ENCODE measurements at places on chromosomes 2 and 18.
A peak's percentile ranks its signal among the peaks of the same experiment; 100 is the strongest.

DNA sequence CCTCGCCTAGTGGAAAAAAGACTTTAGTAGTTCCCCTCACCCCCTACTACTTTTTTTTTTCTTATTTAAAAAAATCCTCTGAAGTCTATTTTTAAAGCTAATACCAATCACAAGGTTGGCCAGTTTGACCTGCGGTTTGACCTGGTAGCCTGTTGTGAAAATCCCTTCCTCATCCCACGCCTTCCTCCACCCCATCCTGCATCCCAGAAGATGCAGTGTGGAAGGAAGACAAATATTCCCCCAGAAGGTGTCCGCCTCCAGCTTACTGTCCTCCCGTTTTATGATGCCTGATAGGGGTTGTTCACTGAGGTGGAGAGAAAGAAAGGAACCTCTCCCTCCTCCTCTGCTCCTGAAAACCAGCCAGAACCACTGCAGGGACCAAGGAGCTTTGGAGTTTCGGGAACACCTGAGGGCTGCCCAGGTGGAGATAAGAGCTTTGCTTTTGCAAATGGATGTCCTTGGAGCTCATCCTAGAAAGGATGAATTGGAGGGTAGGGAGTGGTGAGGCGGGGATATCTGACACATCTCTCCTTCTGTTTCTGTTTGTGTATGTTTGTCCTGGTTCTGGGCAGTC is 909 bp downstream of the ATP6V1C2 start:
- DNase-seq = no peak

DNA sequence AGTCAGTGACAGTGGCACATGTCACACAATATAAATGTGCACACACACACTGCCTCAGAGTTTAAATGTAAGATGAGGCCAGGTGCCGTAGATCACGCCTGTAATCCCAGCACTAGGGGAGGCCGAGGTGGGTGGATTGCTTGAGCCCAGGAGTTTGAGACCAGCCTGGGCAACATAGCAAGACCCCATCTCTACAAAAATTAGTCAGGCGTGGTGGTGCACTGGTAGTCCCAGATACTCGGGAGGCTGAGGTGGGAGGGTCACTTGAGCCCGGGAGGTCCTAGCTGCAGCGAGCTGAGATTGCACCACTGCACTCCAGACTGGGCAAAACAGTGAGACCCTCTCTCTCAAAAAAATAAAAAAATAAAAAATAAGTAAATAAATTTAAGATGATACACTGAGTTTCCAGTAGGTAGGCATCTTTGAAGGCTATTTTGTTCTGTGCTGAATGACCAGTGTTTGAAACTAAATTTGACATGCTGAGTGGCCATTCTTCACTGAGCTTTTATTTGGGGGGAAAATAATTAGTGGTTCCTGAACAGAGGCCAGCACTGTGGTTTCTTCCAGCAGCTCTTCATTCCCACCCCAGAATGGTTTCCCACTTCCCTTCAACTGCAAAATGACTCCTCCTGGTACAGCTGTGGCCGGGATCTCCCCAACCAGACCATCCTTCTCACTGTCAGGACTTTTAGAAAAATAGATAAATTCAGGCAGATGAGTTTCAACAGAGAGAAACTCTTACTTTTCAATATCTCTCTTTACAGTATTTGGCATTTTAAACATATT is 44.9 kb downstream of the PSMG2 start:
- DNase-seq = no peak

GRCh38 chr18:43159086-43159770 is 43.7 kb upstream of the RIT2 start:
- no peak for DNase-seq

- no peak for DNase-seq
Observed at GRCh38 chr2:167940734-167941507, 306.5 kb downstream of the STK39 start.

- DNase-seq = no peak
Observed at GRCh38 chr18:50190926-50191325, 4.0 kb downstream of the MYO5B start.

GRCh38 chr2:64330281-64331113 is 123.5 kb upstream of the LGALSL start:
- peak; percentile 48 for DNase-seq

GRCh38 chr2:56107502-56108220 is 76.1 kb upstream of the CCDC85A start:
- DNase-seq = no peak

DNA sequence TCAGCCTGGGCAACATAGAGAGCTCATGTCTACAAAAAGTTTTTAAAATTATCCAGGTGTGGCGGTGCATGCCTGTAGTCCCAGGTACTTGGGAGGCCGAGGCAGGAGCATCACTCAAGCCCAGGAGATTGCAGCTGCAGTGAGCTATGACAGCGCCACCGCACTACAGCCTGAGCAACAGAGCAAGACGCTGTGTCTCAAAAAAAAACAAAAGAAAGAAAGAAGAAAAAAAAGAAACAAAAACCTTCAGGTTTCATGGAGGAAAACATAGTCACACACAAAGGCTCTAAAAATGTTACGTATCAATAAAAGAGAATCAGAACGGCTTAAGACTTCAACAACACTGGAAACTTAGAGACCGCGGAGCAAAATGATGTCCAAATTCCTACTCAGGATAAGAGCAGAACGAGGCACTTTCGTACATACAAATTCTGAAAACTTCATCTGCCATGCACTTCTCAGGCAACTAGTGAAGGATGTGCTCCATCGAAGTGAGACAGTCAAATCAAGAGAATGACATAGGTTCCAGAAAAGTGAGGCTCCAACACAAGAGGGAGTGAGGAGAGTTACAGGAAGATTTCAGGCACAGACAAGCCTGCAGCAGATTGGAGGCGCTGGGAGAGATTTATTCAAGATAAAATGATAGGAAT is 4.4 kb downstream of the HDLBP start:
- no peak for DNase-seq

DNA sequence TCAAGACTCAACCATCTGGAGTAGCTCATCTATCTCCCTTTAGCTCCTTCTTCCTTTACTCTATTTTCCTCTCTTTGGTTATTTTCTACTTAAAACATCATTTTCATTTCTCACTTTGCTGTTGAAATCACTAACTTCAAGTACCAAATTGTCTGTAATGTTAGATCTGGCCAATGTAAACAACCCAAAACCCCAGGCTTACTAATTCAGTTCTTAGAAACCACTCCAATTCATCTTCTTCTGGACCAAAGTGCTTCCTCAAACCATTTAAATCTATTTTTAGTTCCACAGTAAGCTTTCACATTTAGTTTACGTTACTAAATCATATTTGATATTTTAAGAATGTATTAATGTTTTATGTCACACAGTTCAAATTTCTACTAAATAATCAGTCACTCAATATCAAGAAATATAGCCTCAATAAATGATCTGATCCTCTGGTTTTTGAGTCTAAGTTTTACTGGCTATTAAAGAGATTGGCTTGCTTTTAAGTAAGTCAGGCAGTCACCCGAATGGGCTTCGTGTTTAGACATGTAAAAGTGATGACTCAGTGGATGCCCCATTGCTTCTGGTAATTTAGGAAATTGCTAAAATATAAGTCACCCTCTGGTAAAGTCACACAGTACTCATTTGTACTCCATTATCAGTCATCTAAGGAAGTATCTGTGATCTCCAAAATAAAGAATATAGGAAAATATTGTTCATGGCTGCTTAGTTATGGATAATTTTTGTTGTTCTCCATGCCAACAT is 527.2 kb upstream of the SOX11 start:
- DNase-seq = no peak

GRCh38 chr2:43819491-43820163 is 19.0 kb downstream of the ABCG5 start:
- no peak for DNase-seq

GRCh38 chr18:69898241-69898861 is 49.3 kb downstream of the CD226 start:
- DNase-seq = peak; percentile 48

DNA sequence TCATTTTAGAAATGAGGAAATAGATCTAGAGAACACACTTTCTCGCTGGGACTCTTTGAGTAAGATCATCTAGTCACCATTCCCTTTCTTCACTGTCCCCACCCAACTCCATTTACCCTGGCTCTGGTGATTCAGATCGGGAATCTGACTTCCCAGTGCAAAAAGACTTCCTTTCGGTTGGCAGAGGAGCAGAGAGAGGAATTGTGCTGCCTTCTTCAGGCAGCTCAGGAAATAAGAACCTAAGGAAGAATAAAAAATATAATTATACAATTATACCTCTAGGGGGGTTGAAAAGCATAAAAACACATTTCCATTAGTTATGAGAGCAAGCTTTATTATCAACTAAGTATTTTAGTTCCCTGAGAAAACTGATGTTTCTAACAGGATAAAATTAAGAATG is 9.3 kb upstream of the MPP4 start:
- no peak for DNase-seq

DNA sequence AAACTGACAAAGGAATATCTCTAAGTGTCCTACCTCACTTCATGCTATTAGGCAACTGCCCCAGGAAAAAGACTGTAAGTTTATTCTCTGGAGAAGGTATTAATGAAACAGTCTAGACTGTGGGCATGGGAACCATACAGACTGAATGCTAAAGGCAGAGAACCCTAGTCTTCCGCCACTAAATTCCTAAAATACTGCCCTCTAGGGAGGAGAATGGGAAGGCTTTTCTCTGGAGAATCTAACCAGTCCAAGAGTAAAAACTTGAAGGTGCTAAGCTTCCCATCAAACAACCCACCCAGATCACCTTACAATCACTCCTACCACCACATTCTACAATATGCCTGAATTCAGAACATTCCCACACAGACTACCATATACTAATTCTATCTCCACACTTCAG is 3.4 kb downstream of the SRBD1 start:
- DNase-seq = no peak

- no peak for DNase-seq
Observed at GRCh38 chr2:133142087-133142486, 426.2 kb downstream of the NCKAP5 start.

- no peak for DNase-seq
Observed at GRCh38 chr2:70939001-70939838, 3.5 kb downstream of the ATP6V1B1 start.

DNA sequence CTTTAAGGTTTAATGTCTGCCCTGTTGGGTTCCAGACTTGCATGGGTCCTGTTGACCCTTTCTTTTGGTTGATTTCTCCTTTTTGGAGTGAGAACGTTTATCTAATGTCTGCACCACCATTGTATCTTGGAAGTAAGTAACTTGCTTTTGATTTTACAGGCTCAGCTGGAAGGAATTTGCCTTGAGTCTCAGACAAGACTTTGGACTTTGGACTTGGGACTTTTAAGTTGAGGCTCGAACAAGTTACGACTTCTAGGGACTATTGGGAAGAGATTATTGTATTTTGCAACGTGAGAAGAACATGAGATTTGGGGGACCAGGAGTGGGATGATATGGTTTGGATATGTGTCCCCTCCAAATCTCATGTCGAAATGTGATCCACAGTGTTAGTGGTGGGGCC is 267.7 kb downstream of the GLI2 start:
- no peak for DNase-seq

GRCh38 chr2:130878316-130878715 is 41.6 kb downstream of the ARHGEF4 start:
- DNase-seq = no peak

DNA sequence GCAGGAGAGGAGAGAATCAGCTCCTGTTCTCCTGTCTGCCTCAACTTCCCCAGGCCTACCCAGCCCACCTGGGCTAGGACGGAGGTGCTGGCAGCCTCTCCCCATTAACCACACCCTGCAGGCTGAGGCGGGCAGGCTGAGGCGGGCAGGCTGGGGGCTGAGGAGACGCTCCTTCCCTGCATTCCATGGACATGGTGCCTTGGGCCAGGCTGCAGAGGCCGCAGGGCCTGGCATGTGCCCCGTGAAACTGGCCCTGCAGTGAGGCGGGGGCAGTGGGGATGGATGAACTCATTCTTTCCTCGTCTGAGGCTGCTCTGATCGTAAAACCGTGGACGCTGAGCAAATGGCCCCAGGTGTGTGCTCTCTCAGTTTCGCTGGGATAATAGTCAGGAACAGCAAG is 84.7 kb upstream of the LAPTM4A start:
- DNase-seq = no peak

- DNase-seq = peak; percentile 11
Observed at GRCh38 chr2:217789736-217790181, 213.0 kb downstream of the TNS1 start.

DNA sequence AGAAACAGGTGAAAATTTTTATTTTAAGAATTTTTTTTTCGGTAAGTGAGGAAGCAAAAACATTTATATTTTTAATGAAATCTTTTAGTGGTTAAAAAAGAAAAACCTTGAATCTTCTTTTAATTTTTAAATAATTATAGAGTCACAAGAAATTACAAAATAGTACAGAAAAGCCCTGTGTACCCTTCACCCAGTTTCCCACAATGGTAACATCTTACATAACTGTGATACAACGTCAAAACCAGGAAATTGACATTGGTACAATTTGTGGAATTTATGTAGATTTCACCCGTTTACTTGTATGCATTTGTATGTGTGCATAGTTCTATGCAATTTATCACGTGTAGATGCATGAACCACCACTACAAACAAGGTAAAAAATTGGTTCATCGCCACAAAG is 285.9 kb downstream of the MTX2 start:
- DNase-seq = no peak

- no peak for DNase-seq
Observed at GRCh38 chr2:36482576-36483214, 115.3 kb downstream of the FEZ2 start.

- no peak for DNase-seq
Observed at GRCh38 chr2:240374085-240374907, 61.2 kb upstream of the GPC1 start.

DNA sequence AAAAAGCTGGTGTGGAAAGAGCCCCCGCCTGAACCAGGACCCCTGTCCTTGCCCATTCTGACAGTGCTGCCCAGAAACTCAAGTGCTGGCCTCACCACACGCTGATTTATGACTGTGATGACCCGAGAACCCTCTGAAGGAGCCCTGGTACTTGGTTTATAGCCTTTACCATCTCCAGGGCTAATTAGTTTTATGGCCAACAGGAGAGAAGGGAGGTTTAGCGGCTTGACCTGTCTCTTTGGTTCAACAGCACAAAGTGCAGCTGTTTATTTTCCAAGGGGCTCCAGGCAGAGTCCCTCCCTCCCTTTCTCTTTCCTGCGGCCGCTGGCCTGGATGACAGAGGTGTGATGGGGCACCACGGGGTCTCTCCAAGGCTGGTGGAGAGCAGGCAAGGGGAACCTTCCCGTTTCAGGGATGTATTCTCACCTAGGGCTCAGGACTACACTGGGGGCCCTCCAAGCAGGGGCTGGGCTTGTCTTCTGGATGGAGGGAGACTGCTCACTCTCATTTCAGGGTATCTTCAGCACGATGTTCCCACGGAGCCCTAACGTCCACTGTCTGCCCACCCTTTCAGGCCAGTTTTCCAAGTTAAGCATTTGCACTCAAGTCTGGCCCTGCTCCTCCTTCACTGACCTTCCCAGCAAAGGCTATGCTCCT is 174.2 kb upstream of the GLI2 start:
- no peak for DNase-seq

GRCh38 chr2:74379851-74380789 is at the start of gene DCTN1:
Gene DCTN1, minus strand, starts transcription at chr2:74380311. Its CDS starts 274 bp downstream, at chr2:74380037.
- peak; percentile 63 for DNase-seq

GRCh38 chr2:60312618-60313017 is 240.8 kb downstream of the BCL11A start:
- DNase-seq = peak; percentile 73
